ENCODE measurements at places on chromosomes 2 and 18.

- no peak for DNase-seq
Measured at GRCh38 chr18:77777163-77777562, 527.5 kb downstream of the GALR1 start.

GRCh38 chr18:33744032-33744697, 166.1 kb downstream of the ASXL3 start:
- no peak for DNase-seq

DNA sequence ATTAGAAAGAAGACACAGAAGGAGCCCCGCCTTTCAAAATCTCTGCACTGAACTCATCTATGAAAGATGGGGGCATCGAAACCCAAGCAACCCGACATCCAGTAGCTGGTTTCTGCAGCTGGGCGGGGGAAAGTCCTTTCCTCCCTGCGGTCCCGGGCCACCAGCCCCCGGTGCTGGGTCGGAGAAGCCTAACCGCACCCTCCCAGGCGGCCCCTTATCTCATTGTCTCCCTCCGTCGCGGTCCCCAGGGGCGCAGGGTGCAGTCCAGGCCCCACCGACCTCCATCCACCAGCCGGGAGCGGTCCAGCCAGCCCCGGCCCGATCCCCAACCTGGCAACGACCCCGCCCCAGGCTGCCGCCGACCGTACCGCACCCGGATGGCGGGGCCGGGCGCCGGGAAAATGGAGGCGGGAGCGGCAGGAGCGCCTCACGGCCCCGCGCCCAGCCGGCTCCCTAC, 452 bp downstream of the RAPH1 start:
- no peak for DNase-seq

DNA sequence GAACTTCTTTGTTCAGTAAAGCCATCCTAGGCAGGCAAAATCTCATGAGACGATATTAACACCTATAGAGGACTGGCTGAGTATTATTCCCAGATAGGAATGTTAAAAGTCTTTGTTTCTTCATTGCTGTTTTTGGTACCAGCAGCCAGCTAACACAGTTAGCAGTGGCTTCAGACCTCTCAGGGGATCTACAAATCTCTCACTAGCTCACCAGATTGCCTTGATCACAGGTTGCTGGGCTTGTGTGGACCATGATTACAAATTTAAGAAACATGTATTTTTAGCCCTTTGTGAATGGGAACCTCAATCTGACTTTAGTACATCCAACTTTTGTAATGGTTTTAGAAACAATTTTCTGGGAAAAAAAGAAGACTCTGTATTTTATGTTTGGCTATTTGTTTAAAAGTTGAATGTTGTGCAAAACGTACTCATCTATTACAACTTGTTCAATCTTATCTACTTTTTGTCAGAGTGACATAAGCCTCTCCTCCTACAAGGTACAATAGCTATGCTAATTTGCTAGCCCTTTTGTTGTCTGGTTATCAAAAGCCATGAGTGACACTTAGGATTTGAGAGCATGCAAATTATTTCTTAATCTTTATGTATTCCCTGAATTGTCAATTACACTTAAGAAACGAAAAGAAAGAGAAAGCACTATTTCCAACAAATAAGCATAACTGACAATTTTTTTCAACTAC, 693.1 kb downstream of the ERBB4 start:
- DNase-seq: no peak

DNA sequence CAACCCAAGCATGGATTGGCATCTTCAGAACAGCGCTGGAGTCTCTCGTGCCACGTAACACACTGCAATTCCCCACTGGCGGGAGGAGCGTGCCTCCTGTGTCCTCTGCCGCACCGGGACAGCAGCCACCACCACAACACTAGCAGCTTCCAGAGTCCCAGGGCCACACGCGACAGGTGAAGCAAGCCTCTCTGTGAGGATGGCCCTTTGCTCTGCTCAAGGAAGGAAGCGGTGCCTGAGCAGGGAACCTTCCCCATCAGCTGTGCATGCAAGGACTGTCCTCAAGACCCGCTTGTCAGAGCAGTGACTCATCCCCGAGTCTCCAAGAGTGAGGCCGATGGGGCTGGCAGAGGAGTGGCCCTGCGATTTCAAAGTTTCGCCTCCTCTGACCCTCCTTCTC, 44.0 kb downstream of the TTC32 start:
- no peak for DNase-seq

DNA sequence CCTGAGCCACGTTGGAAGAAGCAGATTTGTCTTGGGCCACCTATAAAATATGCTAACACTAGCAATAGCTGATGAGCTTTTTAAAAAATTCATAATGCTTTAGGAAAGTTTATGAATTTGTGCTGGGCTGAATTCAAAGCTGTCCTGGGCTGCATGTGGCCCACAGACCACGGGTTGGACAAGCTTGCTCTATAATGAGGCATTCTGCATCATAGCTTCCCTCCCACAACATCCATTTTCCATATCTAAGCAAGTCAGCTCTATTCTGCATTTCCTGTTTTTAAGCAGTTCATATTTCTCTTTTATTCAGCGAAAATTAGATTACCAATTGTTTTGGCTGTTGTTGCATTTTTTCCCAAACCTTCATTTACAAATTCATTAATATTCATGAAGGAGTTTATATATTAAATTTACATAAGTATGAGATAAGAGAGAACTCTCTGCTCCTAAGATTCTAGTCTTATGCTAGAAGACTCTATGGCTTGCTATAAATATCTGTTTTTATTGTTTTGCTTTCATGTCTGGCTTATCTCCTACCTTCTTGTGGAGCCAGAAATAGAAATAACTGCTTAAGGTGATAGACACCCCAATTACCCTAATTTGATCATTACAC, 114.5 kb upstream of the HNRNPA3 start:
- no peak for DNase-seq

DNA sequence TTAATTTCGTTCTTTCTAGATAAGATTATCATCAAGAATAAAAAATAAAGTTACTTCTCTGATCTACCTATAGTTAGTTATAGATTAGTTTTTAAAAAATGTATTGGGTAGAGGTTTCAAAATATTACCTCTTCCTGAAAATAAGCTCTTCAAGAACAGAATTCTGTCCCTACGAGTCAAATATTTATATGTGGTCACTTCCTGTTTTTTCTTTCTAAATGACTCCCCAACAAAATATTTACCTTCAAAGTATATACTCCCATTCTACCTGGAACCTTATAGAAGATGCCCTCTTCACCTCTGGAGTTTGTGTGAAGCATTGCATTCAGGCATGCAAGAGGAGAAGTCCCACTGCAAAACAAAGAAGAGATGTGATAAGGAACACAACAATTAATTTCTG, 72.3 kb downstream of the ASXL2 start:
- no peak for DNase-seq

DNA sequence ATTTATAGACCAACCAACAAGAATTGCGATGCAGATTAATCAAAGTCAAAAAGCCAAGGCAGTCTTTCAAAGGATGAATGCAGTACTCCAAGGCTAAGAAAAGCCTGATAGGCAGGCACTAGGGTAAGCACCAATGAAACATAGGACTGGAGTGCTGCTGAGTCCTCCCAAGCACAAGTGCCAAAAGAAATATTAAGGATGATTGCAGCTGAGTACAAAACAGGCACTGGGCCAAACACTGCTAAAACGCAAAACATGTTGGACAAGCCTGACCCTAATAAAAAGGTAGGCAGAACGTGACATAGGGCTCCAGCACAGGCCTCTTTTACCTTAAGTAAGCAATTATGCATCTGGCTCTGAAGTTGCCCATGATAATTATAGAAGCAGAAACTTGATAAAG, 160.1 kb upstream of the LRP1B start:
- no peak for DNase-seq

DNA sequence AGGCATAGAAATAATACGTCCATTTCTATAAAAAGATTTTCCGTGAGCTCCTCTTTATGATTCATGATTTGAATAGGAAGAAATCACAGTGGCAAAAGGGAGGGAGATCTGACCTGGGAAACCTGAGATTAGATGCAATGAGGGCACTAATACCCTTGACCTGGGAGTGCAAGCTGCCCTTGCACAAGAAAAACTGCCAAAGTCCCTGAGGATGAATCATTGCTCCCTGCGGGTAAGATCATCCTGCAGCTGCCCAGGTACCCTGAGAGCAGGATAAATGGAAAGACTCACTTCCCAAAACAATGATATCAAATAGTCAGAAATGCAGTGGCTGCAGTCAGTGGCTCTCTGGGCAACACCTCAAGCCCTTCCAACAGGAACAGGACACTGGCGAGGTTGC, 11.6 kb downstream of the FHL2 start:
- DNase-seq: no peak

GRCh38 chr18:61679836-61680235, 213.0 kb downstream of the RNF152 start:
- no peak for DNase-seq

DNA sequence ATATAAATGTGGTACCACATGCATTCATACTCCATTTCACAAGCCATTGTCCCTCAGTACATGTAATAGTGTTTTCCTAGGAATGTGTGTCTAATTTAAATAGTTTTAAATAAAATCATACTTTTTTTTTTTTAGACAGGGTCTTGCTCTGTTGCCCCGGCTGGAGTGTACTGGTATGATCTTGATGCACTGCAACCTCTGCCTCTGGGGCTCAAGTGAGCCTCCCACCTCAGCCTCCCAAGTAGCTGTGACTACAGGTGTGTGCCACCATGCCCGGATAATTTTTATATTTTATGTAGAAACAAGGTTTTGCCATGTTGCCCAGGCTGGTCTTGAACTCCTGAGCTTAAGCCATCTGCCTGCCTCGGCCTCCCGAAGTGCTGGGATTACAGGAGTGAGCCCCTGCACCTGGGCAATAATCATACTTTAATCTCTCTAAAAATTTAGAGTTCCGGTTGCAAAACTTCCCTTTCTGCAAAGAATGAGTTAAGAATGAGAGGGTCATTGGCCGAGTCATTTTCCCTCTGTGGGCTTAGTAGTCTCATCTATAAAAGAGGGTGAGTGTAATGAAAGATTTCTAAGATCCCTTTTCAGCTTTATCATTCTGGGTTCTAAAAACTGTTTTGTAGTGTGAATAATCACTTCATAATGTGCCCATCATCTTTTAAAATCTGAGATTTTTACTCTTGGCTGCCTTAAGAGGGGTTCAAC, 116.0 kb upstream of the PELI1 start:
- no peak for DNase-seq

DNA sequence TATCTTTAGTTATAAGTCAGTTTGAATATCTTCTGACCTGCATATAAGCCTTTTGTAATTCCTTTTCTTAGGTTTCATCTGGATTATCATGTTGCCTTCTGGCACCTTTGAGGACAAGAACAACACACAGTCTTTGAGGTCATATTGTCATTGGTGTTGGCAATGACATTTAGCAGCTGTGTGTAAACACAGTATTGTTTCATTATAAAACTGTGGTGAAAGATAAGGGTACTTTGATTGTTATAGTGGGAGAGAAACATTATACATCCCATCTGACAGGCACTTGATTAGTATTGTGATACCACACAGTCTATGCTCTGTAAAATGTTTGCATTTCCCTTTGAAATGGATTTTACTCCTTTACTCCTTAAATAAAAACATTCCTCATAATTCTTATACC, 313.5 kb downstream of the RPRM start:
- DNase-seq: no peak

DNA sequence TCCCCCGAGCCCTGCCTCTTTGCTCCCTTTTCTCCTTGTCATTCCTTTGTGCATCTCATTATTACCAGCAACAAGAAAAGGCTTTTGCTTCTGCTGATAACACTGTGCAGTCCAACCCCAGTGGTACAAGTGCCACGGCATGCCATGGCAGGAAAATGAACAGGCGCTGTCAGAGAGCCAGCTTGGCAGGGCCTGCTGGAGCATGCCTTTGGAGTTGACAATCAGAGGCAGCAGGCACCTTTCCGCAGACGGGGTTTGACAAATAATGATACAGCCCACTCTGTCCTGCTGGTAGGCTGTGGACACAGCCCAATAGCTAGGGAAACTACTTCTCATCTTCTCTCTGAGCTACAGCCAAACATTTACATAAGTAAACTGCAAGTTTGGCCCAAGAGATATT, 243.9 kb upstream of the LRRTM1 start:
- no peak for DNase-seq
